ENCODE measurements at places on chromosomes 1 and 21.

GRCh38 chr1:899636-900317 lies 23.9 kb upstream of the SAMD11 start:
- DNase-seq, result no peak

DNA sequence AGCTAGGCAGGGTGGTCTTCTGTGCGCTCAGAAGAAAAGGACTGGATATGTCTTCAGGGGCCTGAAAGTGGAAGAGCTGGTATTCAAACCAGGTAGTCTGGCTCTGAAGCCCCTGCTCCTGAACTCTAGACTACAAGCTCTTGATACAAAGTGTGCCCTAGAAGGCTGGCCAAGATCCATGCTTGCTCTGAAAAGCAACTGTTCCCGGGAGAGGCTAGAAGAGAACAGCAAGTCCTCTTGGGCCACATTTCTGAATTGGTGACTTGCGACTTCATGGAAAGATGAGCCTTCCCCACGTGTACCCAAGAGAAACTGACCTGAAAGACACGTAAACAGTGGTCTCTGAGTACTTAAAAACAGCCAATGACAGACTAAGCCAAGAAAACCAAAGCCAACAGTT lies 123.3 kb upstream of the GRIK3 start:
- no peak for DNase-seq

DNA sequence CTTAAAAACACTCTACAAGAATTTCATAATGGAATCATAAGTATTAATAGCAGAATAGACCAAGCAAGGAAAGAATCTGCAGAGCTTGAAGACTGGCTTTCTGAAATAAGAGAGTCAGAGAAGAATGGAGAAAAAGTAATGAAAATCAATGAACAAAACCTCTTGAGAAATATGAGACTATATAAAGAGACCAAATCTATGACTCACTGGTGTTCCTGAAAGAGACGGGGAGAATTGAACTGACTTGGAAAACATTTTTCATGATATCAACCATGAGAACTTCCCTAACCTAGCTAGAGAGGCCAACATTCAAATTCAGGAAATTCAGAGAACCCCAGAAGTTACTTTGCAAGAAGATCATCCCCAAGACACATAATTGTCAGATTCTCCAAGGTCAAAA lies 85.6 kb downstream of the GDAP2 start:
- peak; percentile 52 for DNase-seq

DNA sequence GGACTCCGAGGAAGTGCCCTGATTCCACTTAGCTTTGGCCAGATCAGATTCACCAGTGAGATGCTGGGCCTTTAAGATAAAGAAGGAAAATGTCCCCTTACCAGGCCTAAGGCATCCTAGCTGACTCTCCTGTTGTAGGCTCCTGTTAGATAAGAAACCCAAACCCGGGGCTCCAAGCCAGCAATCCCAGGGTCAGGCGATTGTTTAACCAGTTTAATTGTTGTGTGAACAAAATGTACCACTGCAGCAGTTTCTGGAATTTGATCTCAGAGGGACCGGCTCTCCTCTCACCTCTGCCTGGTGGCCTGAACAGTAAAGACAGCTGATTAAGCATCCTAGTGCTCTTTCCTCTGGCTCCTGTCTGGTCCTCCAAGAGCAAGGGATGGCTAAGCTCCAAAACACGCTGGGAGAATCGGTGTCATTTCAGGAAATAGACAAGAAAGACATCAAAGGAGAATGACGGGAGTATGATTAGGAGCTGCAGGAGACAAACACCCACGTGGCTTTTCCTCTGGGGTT lies 9.3 kb upstream of the KLHDC8A start:
- peak; percentile 16 for DNase-seq

- no peak for DNase-seq
Measured at GRCh38 chr1:36628804-36629203, 146.1 kb upstream of the CSF3R start.

GRCh38 chr1:94634977-94635416 lies 93.4 kb upstream of the F3 start:
- no peak for DNase-seq

DNA sequence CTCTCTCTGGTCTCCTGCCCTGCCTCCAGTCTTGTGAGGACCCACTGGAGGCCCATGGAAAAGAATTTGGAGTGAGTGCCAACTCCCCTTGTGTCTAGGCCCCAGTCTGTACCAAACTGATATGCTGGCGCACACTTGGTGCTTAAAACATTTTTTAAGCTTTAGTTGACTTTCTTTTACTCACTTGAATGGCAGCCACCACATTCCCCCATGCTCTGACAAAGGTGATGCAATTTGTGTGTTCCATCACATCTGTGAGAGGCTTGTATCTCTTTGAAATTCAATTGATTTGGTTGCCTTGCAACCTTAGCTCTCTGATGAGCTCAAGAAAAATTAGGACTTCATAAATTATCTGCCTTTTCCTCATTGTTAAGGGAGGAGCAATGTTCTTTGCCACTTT lies 30.5 kb upstream of the WDTC1 start:
- no peak for DNase-seq

DNA sequence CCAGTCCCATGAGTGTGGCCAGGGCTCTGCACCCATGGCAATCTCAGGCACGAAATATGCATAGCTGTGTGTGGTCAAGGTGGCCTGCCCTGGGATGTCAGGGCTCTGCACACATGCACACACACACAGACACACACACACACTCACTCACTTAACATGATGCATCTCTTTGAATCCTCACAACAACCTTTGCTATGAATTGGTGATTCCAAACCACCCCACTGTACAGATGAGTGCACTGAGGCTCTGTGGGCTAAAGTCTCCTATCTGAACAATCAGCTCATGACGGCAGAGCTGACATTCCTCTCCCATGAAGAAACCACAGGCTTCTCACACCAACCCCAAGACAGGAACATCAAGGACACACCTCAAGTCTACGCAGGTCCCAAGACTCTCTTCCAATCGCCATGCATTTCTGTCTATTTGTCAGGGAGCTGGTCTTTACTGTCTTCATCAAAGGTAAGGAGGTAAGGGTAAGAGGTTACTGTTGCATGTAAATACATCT lies 131.6 kb downstream of the ETS2 start:
- DNase-seq, result no peak

GRCh38 chr1:110672753-110673108 lies 2.0 kb downstream of the KCNA3 start:
- no peak for DNase-seq

Data from PC-3 (cell line).